ENCODE measurements at places on chromosomes 7 and 10. TPM values are rescaled to one million over a fixed set of nuclear protein-coding genes. Genes with fewer than 3 reads are reported as not detected.

GRCh38 chr7:153698046-153698445 lies 354.2 kb upstream of the DPP6 start:
- no peaks in the 10 kb centered on the region for H3K4me1 ChIP-seq
- no peak overlapping the region for H3K27ac ChIP-seq
- peaks cover 15% of the 10 kb centered on the region for H3K27me3 ChIP-seq
- no peak overlapping the region for H3K4me3 ChIP-seq

GRCh38 chr7:4325732-4326131 lies 356.4 kb upstream of the FOXK1 start:
- no peaks in the 10 kb centered on the region for H3K36me3 ChIP-seq
- no peaks in the 10 kb centered on the region for H3K27me3 ChIP-seq
- no peak overlapping the region for H3K4me3 ChIP-seq

GRCh38 chr10:1652151-1652550 lies 85.2 kb downstream of the ADARB2 start:
- DNase-seq, result no peak
- no peak overlapping the region for H3K4me3 ChIP-seq
- no peaks in the 10 kb centered on the region for H3K27me3 ChIP-seq
- H3K36me3 ChIP-seq, result no peaks in the 10 kb centered on the region
- H3K27ac ChIP-seq, result no peak overlapping the region
- no peaks in the 10 kb centered on the region for H3K4me1 ChIP-seq

DNA sequence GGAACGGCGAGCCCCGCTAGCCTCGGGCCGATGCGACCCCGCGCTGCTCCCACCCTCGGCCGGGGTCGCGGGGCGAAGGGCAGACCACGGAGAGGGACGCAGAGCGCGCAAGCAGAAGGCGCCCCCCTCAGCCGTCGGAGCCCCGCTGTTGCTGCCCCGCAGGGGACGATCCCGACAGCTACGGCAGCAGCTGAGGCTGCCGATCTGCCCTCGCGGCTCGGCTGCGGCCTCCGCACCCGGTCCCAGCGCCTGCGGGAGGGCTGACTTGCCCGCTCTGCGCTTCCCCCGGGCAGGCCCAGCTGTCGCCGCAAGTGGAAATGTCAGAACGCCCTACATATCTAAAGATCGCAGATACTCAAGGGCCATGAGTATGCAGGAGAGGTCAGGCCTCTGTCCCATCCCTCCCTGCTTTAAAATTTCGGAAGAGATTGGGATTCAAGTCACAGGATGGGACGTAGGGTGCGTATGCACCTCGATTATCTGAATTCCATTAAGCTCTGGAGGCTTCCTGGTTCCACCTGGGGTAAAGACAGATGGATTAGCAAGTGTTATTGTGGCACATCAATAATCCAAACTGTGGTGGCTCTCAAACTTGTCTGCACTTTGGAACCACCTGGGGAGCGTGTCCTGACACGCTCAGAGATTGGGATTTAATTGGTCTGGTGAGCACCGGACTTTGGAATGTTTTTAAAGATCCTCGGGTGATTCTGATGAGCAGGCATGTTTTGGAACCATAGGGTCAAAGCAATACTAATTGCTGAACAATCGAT lies at the start of gene CRPPA:
Gene CRPPA, minus strand, starts transcription at position 206 of the 770 bp plus-strand sequence. CDS start 216 bp downstream, outside the sequence.
- peaks cover 33% of the 10 kb centered on the region for H3K4me1 ChIP-seq
- peak; percentile 82 for DNase-seq
- H3K27ac ChIP-seq, result peak within 1 kb of the TSS; percentile 94
- H3K4me3 ChIP-seq, result peak within 1 kb of the TSS; percentile 73
- no peaks in the 10 kb centered on the region for H3K27me3 ChIP-seq
- H3K36me3 ChIP-seq, result no peaks in the 10 kb centered on the region

- peak overlapping the region; percentile 74 for H3K27ac ChIP-seq
- peak; percentile 90 for DNase-seq
- H3K4me1 ChIP-seq, result peaks cover 11% of the 10 kb centered on the region
- H3K4me3 ChIP-seq, result no peak overlapping the region
- no peaks in the 10 kb centered on the region for H3K27me3 ChIP-seq
Observed at GRCh38 chr10:95467162-95467599, 94.0 kb downstream of the SORBS1 start.

GRCh38 chr10:110107430-110107829 lies 99.6 kb downstream of the ADD3 start:
- no peak overlapping the region for H3K4me3 ChIP-seq
- DNase-seq, result no peak
- H3K4me1 ChIP-seq, result no peaks in the 10 kb centered on the region
- peaks cover 6% of the 10 kb centered on the region for H3K36me3 ChIP-seq
- no peaks in the 10 kb centered on the region for H3K27me3 ChIP-seq

DNA sequence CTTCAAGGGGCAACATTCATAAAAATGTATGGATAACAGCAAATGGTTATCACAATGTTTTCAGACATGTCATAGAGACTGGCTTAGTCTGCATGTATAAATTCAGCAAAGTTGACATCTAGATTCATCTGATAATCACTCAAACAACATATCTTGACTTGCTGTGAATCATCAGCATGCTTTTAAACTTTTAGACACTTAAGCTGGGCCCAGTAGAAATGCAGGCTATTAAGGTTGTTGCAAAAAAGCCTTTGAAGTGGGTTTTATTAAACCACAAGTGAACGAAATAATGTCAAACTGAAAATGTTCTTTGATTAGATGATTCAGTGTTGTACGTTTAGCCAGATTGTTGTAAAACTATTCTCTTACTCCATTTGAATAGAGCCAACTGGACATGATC lies 759.6 kb downstream of the NXPH1 start:
- H3K4me3 ChIP-seq, result no peak overlapping the region
- H3K27ac ChIP-seq, result no peak overlapping the region
- H3K4me1 ChIP-seq, result no peaks in the 10 kb centered on the region
- H3K36me3 ChIP-seq, result no peaks in the 10 kb centered on the region
- DNase-seq, result no peak

DNA sequence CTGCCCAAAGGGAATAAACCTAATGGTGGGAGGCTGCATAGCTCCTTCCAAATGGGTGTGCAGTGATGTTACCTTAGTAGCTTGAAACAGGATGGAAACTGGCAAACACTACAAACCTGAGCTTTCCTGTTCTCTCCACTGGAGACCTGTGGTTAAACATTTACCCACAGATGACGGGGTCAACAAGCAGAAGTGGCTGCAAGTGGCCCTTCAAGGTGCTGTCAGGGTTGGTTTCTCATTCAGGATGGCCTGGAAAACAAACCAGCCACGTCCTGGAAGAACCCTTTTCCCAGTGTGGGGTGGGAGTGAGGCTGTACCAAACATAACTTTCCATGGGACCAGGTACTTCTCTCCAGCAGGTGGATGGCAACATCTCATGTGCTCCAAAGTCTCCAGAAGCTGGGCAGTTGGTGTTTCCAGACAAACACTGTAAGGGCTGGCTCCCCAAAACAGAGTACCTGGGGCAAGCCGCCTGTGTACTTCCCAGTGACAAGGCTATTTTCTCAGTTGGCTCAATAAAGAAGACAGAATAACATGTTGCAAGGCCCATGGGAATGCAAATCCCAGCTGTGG lies 67.5 kb downstream of the DNAJB9 start:
- no peaks in the 10 kb centered on the region for H3K4me1 ChIP-seq
- H3K27me3 ChIP-seq, result no peaks in the 10 kb centered on the region
- no peak for DNase-seq

GRCh38 chr7:92698237-92698841 lies 108.1 kb upstream of the FAM133B start:
- no peaks in the 10 kb centered on the region for H3K27me3 ChIP-seq
- H3K4me3 ChIP-seq, result peak overlapping the region; percentile 21
- peak; percentile 88 for DNase-seq
- peaks cover 16% of the 10 kb centered on the region for H3K36me3 ChIP-seq
- peak overlapping the region; percentile 96 for H3K27ac ChIP-seq

DNA sequence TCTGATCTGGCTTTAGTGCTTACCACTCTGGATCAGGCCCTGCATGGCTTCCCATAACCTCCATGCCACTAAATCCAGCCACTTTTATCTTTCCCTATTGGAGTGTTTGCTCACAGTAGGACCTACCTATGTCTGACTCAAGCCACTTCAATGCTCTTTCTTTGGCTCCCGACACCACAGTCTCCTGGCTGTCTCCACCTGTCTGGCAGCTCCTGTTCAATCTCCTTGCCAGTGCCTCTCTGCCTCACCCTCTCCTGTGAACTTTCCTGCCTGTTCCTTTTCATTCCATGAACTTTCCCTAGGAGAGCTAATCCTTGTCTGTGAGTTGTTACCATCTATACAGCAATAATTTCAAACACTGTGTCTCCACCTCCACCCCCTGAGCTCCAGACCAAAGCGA lies 82.6 kb upstream of the UCN3 start:
- H3K36me3 ChIP-seq, result no peaks in the 10 kb centered on the region
- no peaks in the 10 kb centered on the region for H3K27me3 ChIP-seq
- DNase-seq, result no peak
- H3K27ac ChIP-seq, result no peak overlapping the region
- no peak overlapping the region for H3K4me3 ChIP-seq

DNA sequence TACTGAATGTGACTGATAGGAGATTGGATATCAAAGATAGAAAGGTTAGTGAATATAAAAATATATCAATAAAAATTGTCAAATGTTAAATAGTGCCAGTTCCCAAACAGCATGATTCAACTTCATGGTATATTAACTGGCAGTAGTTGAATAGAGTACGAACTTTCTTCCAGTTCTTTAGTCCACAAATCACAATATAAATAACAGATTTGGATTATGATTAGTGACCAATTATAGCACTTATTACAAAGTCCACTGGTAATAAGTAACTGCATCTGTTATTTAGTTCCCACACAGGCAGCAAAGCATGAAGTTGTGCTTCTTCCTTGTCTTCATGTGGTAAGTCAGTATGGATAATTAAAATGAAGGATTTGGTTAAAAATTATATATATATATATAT lies 243.0 kb upstream of the VWC2 start:
- no peak overlapping the region for H3K27ac ChIP-seq
- H3K27me3 ChIP-seq, result peaks cover 8% of the 10 kb centered on the region

DNA sequence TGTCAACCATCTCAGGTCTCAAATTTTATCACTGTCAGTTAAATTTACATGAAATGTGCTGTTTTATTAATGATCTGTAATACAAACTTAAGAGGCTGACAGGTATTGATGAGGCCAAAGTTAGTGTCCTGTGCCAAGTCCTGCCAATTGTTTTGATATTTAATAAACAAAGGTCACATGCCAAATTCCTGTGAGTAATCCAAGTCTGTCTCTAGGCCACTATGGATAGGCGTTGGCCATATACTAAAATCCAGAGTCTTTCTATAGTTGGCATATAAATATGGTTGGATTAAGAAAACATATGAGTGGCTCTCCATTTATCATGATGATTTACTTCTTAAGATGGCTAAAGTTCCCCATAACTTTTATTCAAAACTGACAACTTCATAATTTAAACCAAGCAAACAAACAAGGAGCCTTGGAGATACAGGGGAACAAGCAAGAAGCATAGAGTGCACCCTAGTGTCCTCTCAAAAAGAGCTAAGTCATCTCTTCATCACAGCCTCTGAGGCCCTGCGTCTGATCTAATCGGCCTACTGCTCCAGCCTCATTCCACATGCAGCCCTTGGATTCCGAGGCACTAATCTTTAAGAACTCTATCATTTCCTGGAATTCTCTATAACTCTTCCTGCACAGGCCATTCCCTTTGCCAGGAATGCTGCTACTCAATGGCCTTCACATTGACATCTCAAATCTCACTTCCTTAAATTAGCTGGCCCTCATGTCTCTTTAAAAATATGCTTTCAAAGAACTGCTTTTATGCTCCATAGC lies 32.7 kb upstream of the NRCAM start:
- peaks cover 4% of the 10 kb centered on the region for H3K36me3 ChIP-seq
- H3K4me1 ChIP-seq, result no peaks in the 10 kb centered on the region
- H3K4me3 ChIP-seq, result no peak overlapping the region
- DNase-seq, result no peak

- no peak overlapping the region for H3K27ac ChIP-seq
- peaks cover 24% of the 10 kb centered on the region for H3K36me3 ChIP-seq
- peaks cover 48% of the 10 kb centered on the region for H3K4me1 ChIP-seq
Observed at GRCh38 chr7:2522780-2523433, 3.3 kb downstream of the LFNG start.

GRCh38 chr10:33302208-33302829 lies 32.1 kb downstream of the NRP1 start:
- H3K36me3 ChIP-seq, result no peaks in the 10 kb centered on the region
- H3K27ac ChIP-seq, result no peak overlapping the region
- H3K27me3 ChIP-seq, result no peaks in the 10 kb centered on the region
- H3K4me1 ChIP-seq, result peaks cover 11% of the 10 kb centered on the region
- no peak overlapping the region for H3K4me3 ChIP-seq

GRCh38 chr10:69738071-69738470 lies 63.6 kb upstream of the COL13A1 start:
- no peaks in the 10 kb centered on the region for H3K36me3 ChIP-seq
- no peak for DNase-seq
- H3K27me3 ChIP-seq, result no peaks in the 10 kb centered on the region
- H3K4me1 ChIP-seq, result peaks cover 22% of the 10 kb centered on the region
- no peak overlapping the region for H3K4me3 ChIP-seq

DNA sequence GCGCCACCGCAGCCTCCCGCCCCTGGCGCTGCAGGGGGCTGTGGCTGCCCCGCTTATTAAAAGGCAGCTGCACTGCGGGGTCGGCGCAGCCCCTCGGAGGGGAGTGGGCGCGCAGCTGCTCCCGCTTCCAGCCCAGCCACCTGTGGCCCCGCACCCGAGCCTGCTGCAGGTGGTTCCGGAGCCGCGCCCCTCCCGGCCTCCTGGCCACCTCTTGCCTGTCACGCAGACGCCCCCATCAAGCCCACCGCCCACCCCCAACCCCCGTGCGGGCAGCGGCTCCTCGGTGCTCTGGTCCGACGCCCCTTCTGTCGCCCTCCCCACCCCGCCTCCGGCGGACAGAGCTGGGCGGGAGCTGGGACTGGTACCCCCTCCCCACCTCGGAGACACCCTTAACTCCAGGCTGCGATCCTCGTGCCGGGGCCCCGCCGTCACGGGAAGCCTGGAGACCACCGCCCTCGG lies 549 bp downstream of the CALY start:
- no peaks in the 10 kb centered on the region for H3K27me3 ChIP-seq
- H3K4me3 ChIP-seq, result no peak overlapping the region
- no peak for DNase-seq
- H3K27ac ChIP-seq, result no peak overlapping the region

GRCh38 chr10:58545427-58545826 lies 32.8 kb downstream of the BICC1 start:
- no peak overlapping the region for H3K27ac ChIP-seq
- no peak overlapping the region for H3K4me3 ChIP-seq
- H3K4me1 ChIP-seq, result no peaks in the 10 kb centered on the region
- no peaks in the 10 kb centered on the region for H3K36me3 ChIP-seq

- H3K27me3 ChIP-seq, result no peaks in the 10 kb centered on the region
- H3K36me3 ChIP-seq, result no peaks in the 10 kb centered on the region
- H3K4me1 ChIP-seq, result peaks cover 15% of the 10 kb centered on the region
- no peak overlapping the region for H3K27ac ChIP-seq
Observed at GRCh38 chr10:51733057-51733456, 33.7 kb upstream of the CSTF2T start.

TSPAN15 gene
- total RNA-seq, result 13.5 TPM

IL6 gene
- total RNA-seq, result 0.41 TPM

CLCN1 gene
- total RNA-seq, result not detected

WDFY4 gene
- total RNA-seq, result not detected

TMEM236 gene
- not detected for total RNA-seq

RBP3 gene
- total RNA-seq, result not detected

NEUROD6 gene
- not detected for total RNA-seq

EFCAB10 gene
- 0.06 TPM for total RNA-seq

HTRA1 gene
- 1.0 TPM for total RNA-seq

A1CF gene
- total RNA-seq, result not detected
